ENCODE measurements at places on chromosomes 12 and 14. TPM values are rescaled to one million over a fixed set of nuclear protein-coding genes. Genes with fewer than 3 reads are reported as not detected.

- no peak for DNase-seq
Measured at GRCh38 chr12:124190312-124191023, 104.4 kb upstream of the RFLNA start.

DNA sequence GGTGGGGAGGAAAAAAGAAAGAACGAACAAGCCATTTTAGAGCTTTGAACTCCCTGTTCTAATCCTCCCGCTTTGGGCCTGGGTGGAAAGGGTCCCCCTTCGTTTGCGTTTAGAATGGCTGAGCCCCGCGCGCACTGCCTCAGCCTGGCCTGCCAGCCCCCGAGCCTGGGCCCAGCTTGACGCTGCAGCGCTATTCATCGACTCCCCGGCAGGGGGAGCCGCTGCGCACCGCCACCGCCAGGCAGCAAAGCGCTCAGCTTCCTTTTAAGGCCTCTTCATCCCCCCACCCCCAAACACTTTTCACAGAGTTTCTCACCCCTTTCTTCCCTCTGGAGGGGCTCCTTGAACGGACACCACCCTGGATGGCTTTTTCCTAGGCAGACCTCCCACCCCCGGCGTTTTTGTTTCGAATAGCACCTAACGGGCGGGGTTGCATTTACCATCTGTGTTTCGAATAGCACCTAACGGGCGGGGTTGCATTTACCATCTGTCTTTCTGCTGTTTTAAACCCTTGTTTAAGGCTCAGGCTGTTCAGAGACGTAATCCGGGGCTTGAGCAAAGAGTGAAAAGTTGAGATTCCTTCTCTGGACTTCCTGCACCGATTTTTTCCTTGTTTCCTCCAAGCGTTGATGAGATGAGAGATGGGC, 56.4 kb upstream of the PIWIL1 start:
- no peak for DNase-seq

DNA sequence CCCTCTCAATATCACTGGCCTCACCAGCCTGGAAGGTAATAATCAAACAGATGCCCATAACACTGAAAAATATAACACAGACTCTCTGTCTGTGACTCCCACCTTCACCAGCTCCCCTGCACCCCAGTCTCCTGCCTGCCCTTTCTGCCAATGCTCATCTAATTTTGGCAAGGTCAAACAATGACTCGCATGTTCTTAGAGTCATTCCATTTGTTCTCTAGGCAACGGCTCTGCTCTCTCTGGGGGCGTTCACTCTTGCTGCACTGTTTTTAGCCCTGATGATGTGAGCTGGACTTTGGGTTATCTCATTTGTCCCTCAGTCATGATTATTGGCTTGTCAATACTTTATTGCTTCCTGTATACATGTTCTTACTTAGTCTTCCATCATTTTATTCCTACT, 691.8 kb downstream of the FLRT2 start:
- no peak for DNase-seq

GRCh38 chr12:112514926-112515642, 96.3 kb downstream of the PTPN11 start:
- DNase-seq: no peak

GRCh38 chr14:55628426-55628825, 48.4 kb downstream of the KTN1 start:
- no peak for DNase-seq

The FAM186B gene
- total RNA-seq: 0.21 TPM

- DNase-seq: no peak
Measured at GRCh38 chr12:661720-662486, 1.3 kb downstream of the NINJ2 start.

GRCh38 chr14:90603841-90604240, 207.0 kb downstream of the CALM1 start:
- DNase-seq: no peak

The MMP19 gene
- 0.08 TPM for total RNA-seq

Measured in kidney epithelial cell (primary cell).